Central memory CD4-positive, alpha-beta T cell (primary cell): ENCODE measurements at places on chromosomes 16 and 17.
A peak's percentile ranks its signal among the peaks of the same experiment; 100 is the strongest.

GRCh38 chr17:74133740-74134139 is 69.7 kb upstream of the RPL38 start:
- no peak for DNase-seq

GRCh38 chr17:15048933-15049794 is 216.0 kb downstream of the PMP22 start:
- DNase-seq, result no peak

DNA sequence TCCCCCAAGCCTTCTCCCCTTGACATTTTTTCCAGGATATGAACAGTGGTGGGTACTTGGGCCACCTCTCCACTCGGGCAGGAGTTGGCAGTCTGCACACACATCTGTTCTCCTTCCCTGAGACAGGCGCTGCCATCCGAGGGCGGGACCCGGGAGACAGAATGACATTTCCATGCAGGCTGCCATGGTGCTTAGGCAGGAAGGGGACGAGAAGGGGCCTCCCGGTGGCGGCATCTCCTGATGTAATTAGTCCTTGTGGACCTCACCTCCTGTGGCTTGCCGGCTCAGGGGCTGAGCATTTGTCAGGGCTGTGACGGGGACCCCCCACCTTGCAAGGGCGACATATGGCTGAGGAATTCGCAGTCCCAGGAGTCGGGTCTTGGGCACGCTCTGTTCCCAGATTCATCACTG is 197.2 kb downstream of the FOXL1 start:
- DNase-seq, result no peak

- DNase-seq, result no peak
These were observed 88.5 kb downstream of the ZFHX3 start for GRCh38 chr16:72959301-72959996.

- no peak for DNase-seq
These were observed 60.8 kb upstream of the CORO6 start for GRCh38 chr17:29683481-29683880.

DNA sequence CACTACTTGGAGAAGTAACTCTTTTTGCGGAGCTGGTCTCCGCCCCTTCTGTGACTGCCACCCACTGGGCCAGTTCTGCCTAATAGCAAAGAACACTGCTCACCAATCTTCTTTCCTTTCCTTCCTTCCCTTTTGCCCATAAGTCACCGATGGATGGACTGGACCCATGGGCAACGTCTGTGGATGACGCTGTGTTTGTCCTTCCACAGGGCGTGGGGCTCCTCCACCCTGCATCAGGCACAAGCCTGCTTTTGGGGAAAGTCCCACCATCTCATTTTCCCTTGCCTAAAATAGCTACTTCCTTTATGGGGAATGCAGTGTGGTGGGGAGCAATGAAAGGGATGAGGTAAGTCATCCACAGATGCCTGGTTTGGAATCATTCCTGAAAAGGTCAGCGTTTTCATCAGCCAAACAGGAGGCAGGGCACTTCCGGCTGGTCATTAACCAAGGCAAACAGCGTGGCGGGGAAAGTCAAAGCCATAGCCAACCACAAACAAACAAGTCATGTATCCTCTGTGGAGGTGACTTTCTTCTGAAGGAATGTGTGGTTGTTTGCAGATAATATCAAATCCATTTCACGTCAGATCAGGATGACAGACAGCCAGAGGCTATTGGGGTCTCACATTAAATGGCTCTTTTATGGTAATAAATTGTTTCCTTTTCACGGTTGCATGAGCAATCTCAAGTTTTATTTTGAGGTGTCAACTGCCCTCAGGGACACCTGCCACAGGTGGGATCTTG is 30.7 kb upstream of the MED9 start:
- DNase-seq, result no peak

GRCh38 chr17:37830151-37830993 is 85.5 kb upstream of the HNF1B start:
- DNase-seq, result no peak

- DNase-seq, result no peak
These were observed 2.9 kb upstream of the ZSCAN10 start for GRCh38 chr16:3101841-3102470.

GRCh38 chr17:61317779-61318178 is 81.9 kb upstream of the TBX2 start:
- no peak for DNase-seq

GRCh38 chr17:44913676-44914075 is 1.6 kb downstream of the GFAP start:
- no peak for DNase-seq

- no peak for DNase-seq
These were observed 671 bp upstream of the FADS6 start for GRCh38 chr17:74893936-74894671.

DNA sequence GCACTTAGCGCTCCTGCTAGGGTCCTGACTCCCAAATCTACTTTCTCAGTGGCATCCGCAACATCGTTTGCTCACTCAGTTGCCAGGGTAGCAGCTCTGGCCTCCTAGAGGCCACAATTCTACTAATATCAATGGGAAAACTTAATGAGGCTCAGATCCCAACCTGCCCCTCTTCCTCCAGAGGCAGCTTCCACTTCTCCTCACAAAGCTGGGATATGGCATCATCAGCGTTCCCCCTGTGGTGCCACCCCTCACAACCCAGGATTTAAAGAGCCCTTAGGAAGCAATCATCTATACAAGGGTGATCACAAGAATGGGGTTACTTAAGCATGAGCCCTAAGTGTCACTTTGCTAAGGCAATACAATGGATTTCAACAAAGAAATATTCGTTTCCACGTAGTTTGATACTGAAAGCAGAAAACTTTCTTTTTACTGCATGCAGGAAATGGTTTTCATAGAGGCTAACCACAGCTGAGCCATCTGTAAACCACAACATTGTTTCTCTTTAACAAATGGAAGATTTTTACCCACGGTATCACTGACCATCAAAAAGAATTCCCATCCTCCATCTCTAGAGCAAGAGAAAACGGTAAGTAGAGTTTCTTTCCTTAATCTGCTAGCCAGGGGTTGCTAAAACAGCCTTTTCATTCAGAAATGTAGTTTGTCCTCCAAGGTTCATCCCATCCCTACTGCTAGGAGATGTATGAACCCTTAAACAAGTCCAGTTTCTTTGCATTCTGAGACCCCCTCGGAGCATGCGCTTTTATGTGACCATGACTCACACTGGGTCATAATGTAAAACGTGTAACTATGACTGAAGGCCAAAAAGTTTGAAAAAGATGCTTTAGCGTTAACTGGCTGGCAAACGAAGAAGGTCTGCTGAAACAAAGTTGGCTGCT is 68.3 kb upstream of the BCAR1 start:
- peak; percentile 9 for DNase-seq

- no peak for DNase-seq
These were observed 2.1 kb upstream of the GPS2 start for GRCh38 chr17:7317161-7317803.

DNA sequence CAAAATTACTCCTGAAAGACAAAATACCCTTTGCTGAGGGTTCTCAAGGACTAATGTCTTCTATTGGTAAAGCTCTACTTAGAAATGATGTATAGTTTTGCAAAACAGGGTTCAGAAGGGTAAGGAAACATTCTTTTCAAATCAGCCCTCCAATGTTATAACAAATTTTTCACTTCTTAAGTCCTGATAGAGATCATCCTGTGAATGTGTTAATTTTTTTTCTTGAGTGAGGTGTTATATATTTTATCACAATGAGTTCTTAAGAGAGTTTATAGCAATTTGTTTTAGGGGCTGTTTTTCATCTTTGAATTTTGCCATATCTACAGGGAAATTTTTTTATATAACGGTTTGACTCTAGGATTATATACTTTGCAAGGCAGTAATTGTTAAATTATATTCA is 29.5 kb downstream of the CYB5B start:
- DNase-seq, result no peak

DNA sequence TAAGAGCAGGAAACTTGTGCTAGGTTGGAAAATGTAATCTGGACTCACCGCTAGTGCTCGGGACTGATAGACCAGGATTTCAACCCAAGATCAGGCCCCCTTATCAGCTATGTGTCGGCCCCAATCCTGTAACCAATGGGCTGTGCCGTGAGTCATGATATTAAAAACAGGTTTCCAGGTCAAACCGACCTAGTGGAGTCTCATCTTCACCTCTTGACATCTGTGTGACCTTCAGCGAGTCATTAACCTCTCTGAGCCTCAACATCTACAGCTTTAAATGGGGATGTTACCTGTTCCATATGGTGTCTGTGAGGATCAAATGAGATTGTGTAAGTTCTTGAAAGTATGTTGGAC is 512 bp downstream of the PMM2 start:
- DNase-seq, result no peak

DNA sequence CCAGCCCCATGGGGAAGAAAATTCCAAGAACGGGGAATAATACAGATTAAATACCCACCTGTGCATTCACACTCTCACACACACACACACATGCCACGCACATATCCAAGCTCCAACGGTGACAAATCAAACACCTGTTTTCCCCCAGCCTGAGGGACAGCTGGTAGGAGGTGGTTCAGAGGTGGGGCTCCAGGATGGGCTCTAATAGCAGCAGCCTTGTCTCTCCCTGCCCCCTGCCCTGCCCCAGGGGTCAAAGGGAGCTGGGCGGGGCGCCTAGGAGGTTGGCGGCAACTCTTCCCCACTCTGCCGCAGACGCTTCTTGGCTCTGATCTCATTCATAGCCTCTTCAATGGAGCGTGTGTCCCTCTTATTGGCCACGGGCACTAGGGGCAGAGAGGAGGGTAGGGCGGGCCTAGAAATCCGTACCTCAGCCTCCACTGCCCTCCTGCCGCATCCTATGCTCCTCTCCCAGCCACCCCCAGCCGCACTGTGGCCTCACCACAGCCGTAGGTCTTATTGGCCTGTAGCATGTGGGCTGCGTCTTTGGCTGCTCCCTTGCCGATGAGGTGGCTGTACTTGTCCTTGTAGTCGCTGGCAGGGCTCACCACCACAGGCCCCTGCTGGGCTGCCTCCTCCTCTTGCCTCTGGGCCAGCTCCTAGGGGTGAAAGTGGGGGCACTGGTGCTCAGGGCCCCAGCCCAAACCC is 8.2 kb downstream of the SPAG7 start:
- no peak for DNase-seq

- DNase-seq, result no peak
These were observed 24.7 kb upstream of the KIFC3 start for GRCh38 chr16:57826706-57827625.

- no peak for DNase-seq
These were observed 482.5 kb upstream of the CDH5 start for GRCh38 chr16:65884018-65884417.

GRCh38 chr17:57669671-57670529 is 75.2 kb downstream of the CCDC182 start:
- DNase-seq, result no peak

DNA sequence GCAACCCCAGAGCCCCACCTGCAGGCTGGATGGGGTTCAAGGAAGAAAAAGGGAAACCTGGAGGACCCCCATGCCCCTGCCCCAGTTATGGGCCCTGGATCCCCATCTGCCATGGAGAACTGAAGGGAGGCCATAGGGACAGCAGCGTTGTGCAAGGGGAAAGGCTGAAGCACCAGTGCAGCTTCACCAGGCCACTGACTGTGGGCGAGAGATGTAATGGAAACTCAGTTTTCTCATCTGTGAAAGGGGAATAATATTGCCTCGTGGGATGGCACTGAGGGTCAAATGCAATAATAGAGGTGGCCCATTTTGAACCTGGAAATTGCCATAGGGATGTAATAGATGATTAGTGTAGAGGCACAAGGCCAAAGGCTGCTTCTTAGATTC is 9.9 kb upstream of the TSPOAP1 start:
- DNase-seq, result no peak

GRCh38 chr17:6831661-6832263 is at the start of gene TEKT1:
Gene TEKT1, minus strand, starts transcription at chr17:6831729. Its CDS starts 1,353 bp downstream, at chr17:6830376.
- DNase-seq, result peak; percentile 79

DNA sequence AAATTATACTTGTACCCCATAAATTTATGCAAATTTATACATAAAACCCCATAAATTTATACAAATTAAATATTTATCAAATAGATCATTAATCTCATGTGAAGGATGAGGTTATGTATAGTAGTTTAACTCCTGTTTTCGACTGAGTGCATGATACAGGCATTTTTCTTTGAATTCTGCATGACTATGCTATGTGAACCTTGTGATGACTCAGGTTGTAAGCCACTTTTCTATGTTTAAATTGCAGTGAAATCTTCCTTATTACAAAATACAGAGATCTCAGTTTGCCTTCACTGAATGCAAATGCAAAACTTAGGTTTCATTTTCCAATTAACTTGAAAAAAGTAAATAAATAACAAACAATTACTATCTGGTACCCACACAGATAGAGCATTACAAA is 843.7 kb downstream of the CDH11 start:
- DNase-seq, result no peak
